ENCODE measurements at places on chromosomes 1 and 21.
A peak's percentile ranks its signal among the peaks of the same experiment; 100 is the strongest.

DNA sequence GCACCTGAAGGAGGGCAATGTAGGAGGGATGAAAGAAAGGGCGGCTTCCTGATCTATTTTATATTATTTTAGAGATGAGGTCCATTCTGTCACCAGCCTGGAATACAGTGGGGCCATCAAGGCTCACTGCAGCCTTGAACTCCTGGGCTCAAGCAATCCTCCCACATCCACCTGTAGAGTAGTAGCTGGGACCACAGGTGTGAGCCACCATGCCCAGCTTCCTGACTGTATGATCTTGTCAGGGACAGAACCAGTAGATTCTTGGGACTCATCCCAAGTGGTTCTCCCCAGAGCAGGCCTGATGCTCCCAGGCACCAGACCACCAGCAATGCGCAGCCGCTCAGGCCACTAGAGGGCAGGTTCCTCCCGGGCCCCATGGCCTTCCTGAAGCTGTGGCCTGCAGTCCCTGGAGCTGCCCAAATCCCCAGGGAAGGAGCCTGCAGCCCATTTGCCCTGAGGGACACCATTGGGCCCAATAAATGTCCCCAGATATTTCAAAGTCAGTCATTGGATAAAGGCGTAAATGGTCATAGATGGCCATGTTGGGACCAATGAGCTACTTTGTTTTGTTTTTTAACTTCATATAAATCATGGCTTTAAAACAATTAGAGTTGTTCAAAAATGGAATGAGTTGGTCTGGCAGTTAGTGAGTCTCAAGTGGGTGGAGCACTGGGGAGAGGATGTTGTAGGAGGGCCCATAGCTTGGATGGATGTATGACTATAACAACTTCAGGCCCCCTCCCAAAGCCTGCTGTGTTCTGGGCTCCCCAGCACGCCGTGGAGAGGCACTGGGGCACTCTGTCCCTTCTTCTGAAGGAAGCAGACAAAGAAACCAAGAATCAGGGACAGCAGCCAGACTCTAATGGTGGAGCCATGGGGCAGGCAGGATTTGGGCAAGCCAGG is 44.7 kb upstream of the GOLT1A start:
- DNase-seq: peak; percentile 45

DNA sequence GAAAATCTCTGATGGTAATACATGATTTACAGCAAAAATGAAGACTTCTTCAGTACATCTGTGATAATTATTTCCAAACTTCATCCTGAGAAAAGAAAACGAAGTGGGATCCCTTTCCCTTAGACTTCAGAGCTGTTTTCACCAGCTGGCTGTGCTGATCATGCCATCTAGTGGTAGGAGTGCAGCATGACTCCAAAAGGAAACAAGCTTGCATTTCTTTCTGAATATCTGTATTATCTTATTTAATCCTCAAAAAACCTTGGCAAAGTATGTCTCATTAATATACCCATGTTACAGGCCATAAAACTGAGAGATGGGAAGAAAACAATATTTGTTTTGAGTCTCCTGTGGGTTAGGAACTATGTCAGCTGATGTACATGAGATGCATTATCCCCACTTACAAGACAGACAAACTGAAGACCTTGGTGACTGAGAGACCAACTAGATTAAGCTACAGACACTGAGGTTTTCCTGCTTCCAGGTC is 9.8 kb upstream of the GJA8 start:
- DNase-seq: no peak

GRCh38 chr1:47415728-47416318 is at the start of gene FOXE3:
FOXE3 (plus strand) TSS chr1:47416285; CDS start chr1:47416316, 31 bp downstream.
- DNase-seq: no peak

- peak; percentile 42 for DNase-seq
Observed at GRCh38 chr1:68232289-68233148, at the start of gene WLS. WLS (minus strand) TSS chr1:68232523; CDS start chr1:68232299, 224 bp downstream.
